ENCODE measurements at places on chromosomes 2 and 18.

DNA sequence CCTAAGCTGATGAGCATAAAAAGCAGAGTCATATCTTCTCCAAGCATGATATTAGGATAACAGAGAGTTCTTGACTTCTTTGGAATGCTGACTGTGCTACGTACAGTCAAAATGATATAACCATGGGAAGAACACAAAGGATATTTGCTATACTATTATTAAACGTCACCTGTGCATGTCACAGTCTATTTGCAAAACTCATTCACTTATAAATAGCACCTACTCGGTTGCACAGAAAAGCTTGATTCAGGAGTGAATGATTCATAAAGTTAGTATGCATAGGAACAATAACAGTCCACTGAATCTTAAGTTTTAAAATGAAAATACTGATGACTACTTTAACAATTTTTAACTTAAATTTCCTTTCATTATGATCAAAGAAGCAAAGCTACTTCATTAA is 83.3 kb downstream of the SP3 start:
- DNase-seq, result no peak

GRCh38 chr18:26791676-26792075 is 73.8 kb downstream of the AQP4 start:
- DNase-seq, result no peak

- DNase-seq, result no peak
These were observed 1274.5 kb upstream of the CRIM1 start for GRCh38 chr2:35081001-35081621.

DNA sequence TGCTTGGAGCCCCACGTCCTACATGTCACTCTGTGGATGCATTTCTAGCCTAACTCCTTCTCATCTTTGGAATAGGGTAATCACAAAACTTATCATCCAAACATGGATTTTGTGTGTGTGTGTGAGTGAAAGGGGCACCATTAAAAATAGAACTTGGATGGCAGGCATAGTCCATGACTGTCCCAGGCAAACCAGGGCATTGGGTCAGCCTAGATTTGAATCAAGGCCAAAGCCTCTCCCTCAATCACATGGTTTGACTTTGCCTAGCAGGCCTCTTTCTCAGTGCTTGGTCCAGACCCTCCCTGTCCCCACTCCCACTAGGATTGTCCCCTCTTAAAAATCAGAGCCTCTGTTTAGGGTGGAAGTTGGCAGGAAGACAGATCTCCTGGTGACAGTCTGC is 67.4 kb upstream of the BCL2L11 start:
- no peak for DNase-seq

GRCh38 chr18:12858991-12859390 is 25.0 kb downstream of the PTPN2 start:
- no peak for DNase-seq

- no peak for DNase-seq
These were observed 4.1 kb upstream of the RPIA start for GRCh38 chr2:88687384-88687783.

DNA sequence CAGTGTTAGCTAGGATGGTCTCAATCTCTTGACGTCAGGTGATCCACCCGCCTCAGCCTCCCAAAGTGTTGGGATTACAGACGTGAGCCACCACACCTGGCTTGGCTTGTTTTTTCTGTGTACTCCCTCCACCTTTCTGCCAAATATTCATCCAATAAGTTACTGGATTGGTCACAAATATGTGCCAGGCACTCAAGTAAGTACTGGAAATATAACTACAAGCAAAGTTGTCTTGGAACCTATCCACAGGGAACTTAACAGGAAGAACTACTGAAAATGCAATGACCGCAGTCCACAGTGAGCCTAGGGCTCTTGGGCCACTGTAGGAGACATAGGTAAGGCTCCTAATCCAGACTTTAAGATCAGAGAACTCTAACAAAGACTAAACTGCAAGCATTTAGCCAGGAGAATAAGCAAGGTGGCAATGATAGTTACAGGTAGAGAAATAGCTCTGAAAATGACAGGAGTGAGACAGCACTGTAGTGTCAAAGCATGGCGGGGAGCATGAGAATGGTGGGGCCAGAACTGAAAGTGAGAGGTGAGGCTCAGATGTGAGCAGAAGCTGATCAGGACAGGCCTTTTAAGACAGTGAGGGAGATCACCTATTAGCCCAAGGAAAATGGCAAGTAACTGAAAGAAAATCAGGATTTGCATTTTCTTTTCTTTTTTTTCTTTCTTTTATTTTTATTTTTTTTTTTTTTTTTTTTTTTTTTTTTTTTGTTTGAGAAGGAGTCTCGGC is 252.1 kb downstream of the RBM43 start:
- DNase-seq, result no peak

DNA sequence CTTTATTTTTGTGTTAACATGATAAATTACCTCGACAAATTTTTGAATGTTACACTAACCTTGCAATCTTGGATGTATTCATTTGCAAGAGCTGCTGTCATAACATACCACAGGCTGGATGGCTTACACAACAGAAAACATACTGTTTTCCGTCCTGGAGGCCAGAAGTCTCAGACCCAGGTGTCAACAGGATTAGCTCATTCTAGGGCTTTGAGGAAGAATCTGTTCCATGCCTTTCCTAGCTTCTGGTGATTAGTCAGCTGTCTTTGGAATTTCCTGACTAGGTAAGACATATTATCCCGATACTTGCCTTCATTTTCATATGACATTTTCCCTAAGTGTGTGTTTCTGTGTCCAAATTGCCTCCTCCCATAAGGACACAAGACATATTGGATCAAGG is 188.6 kb upstream of the CDH19 start:
- DNase-seq, result no peak

GRCh38 chr2:45724335-45724734 is 72.9 kb downstream of the PRKCE start:
- DNase-seq, result no peak

- no peak for DNase-seq
These were observed 88.6 kb downstream of the SH3YL1 start for GRCh38 chr2:175161-175786.

All from KG1 (cell line).